HT1080 (cell line): ENCODE measurements at places on chromosomes 7 and 10.

DNA sequence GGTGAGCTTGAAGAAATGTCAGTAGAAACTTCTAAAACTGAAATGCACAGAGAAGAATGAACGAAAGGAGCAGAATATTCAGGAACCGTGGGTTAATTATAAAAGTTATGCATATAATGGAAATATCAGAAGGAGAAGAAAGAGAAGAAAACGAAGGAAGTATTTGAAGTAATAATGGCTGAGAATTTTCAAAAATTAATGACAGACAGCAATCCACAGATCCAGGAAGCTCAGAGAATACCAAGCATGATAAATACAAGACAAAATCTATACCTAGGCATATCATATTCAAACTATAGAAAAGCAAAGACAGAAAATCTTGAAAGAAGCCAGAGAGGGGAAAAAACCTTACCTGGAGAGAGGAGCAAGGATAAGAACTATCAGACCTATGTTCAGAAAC is 16.5 kb upstream of the MCM10 start:
- DNase-seq, result no peak

- peak; percentile 99 for DNase-seq
Observed at GRCh38 chr10:29784175-29784773, 149.5 kb upstream of the SVIL start.

DNA sequence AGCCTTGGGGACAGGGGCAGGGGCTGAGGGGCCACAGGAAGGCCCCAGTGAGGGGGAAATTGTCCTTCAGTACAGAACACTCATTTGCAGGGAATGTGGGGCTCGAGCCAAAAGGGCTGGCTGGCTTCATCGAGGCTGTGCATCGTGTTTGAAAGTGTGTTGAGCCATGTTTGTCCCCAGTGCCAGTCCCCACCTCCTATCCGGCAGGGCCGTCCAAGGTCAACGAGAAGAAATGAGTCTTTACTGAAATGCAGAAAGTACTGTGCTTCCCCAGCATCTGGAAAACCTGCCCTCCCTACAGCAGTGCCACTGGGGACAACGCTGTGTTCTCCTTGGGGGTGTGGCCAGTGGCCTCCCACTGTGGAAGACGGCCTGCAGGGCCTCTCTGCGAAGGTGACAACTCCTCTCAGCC is 214.1 kb downstream of the KLF6 start:
- DNase-seq, result no peak

- DNase-seq, result no peak
Observed at GRCh38 chr10:63644418-63645142, 123.4 kb downstream of the REEP3 start.

- DNase-seq, result peak; percentile 23
Observed at GRCh38 chr10:80260295-80261243, 28.9 kb downstream of the MAT1A start.
